Activated T-cell treated with anti-CD3 and anti-CD28 coated beads for 1 hour (primary cell): ENCODE measurements at places on chromosomes 6 and 20.

DNA sequence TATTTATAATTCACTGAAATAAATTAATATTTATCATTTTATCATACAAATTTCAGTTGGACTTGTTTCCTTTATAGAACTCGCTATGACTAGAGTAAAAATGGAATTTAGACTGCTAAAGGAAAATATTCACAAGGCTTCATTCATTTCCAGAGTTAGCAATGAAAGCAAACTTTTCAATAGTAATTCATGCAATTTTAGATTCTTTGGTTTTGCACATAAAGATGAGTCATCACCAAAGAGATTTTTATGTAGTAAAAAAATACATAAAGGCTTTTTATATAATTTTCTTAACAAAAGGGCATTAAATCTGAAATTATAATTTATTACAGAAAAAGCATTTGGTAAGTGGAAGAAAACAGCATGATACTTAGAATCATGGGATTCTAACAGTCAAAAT lies 37.2 kb upstream of the STXBP5 start:
- DNase-seq, result no peak

GRCh38 chr20:34344238-34344637 lies 18.8 kb upstream of the ITCH start:
- DNase-seq, result no peak

DNA sequence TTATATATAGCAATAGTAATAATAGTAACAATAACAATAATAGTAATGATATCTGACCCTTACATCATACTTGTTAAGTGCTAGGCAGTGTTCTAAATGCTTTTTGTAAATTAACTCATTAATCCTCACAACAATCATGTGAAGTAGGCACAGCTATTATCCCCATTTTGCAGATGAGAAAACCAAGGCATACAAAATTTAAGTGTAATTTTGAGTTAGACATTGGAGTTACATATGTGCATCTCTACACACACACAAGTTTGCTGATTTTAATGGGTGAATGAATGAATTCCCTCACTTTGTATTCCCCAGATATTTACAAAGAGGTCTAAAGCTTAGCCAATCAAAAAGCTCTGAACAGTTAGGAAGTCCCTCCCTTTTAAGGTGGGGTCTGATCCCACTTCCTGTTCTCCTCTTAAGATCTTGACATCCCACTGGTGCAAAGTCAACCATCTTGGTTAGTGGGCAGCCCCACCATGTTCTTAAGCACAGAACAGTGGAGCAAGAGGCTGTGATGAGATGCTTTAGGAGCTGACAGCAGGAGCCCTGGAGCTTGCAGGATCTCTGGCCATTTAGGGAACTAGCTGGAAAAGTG lies 85.3 kb upstream of the FOXP4 start:
- DNase-seq, result no peak

DNA sequence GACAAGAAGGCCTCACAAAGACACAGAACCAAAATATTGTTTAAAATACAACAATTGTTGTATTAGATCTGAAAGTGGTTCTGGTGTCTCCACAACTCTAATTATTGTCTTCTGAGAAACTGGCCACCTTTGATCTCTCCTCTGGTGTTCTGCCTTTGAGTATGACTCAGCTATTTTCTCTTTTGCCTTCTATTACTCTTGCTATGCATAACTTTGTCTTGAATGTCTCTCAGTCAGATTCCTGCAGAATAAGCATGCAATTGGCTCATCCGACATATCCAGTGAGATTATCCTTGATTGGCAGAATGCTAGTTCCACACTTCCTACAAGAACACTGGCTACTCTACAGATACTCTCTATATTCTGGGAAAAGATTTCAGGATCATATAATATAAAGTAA lies 14.3 kb upstream of the EPM2A start:
- DNase-seq, result no peak

GRCh38 chr6:22146678-22146930 lies 150.2 kb downstream of the PRL start:
- DNase-seq, result no peak

- no peak for DNase-seq
Observed at GRCh38 chr6:92479831-92480230, 939.5 kb downstream of the EPHA7 start.

- DNase-seq, result no peak
Observed at GRCh38 chr6:63816982-63817436, 181.4 kb downstream of the PHF3 start.

DNA sequence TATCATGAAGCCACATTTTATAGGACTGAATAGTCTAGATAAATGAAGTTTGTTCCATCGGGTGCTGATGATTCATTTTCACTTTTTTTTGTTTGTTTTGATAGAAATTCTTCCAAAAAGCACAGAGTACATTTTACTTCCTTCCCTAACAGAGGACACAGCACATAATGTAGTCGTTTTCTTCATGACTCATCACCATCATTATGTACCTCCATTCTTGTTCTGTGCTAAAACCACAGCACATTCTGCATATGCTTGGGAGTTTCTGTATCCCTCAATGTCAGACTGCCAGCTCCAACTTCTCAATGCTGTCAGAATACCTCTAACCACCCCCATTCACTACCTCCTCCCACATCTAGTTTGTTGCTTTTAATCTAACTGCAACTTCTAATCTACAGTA lies 1004.9 kb upstream of the ADGRB3 start:
- DNase-seq, result no peak

GRCh38 chr6:116369540-116369939 lies 1.2 kb upstream of the DSE start:
- no peak for DNase-seq

DNA sequence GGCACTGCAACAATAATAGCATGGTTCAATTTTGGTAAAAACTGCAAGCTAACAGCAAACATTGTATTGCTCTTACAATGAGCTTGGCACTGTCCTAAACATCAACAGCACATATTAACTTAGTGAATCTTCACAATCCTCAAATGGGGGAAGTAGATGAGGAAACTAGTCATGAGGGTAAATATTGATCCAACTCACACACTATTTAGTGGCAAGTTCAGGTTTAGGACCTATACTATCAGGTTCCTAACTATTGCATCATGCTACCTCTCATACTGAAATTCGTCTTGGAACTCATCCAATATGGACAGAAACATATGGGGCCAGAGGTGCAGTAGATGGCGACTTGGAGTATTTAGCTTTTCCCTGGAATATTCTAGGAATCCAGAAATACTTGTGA lies 34.2 kb downstream of the FKBP1C start:
- DNase-seq, result no peak

- DNase-seq, result peak; percentile 55
Observed at GRCh38 chr20:5788385-5788895, 38.2 kb downstream of the SHLD1 start.

DNA sequence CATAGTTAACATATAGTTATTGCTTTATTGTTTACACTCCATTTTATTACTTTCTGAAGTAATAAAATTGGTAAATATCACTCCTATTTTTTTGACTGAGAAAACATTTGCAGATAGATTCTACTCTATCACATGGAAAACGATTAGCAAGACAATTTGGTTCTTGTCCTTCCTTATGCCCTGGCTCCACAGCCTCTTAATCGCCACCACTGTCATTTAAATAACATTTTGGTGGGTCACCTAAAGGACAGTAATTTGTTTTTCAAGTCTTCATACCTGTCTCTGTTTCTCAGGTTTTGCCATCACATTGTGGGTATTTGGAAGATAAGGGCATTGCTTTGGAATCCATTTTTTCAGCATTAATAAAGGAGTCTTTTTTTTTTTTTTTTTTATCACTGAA lies 521.5 kb upstream of the IRAK1BP1 start:
- DNase-seq, result no peak

DNA sequence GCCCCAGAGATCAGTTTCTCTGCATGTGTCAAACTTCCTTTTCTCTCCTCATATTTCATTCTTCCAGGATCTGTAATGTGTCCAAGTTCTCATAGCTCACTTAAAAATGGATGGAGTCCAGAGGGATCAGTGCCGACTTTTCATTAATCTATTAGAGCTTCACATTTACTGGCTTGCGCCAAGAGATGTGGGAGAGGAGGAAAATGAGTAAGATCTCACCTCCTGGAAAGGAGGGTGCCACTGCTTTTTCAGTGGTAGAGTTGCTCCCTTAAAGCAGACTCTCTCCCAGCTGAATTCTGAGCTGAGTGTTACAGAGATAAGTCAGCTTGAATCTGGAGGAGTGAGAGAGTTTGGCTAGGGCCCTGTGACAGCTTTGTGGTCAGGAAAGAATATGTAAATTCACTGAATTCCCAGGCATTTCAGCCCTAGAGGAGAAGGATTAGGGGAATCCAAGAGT lies 175.9 kb downstream of the SOX4 start:
- no peak for DNase-seq

GRCh38 chr6:128319157-128319556 lies 201.2 kb downstream of the PTPRK start:
- DNase-seq, result no peak

GRCh38 chr20:33554914-33555420 lies 65.1 kb downstream of the CBFA2T2 start:
- DNase-seq, result peak; percentile 6

DNA sequence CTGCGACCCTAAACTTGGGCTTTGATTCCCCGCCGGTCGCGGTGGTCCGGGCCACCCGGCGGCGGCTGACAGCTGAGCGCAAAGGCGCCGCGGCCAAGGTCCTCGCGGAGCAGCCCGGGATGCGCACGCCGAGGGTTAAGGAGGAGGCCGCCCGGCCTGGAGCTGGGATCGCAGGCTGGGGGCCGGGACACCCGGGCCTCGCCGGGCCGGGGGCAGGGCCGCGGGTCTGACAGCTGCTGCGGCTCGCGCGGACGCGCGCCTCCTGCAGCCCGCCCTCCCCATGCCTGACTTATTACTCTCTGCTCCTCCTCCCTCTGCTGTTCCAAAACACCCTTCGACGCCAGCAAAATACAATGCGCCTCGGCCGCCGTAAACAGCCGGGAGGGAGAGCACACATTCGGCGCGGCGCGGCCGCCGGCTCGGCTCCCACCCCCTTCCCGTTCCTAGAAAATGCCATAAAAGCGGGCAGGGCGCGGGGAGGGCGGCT lies 746 bp downstream of the BACH2 start:
- DNase-seq, result peak; percentile 52

DNA sequence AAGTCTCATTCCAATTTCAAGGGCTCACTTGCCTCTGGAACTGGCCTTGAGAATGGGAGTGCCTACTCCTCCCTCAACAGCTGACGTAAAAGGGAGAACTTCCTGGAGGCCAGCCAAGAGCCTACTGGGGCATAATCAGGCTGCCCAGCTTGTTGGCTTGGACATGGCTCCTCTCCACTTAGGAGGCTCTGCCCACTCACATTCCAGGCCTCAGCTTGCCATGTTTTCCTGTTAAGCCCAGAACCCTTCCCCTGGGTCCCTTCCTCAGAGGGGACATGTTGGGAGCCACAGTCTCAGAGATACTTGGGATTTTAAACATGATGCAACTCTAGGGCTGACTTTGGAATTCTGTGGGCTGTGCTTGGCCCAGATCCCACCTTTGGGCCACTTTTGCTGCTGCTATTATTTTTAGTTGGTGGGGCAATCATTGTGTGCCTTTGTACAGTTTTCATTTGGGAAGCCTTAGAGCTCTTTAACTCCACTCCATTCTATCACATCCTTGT lies 31.5 kb upstream of the ADTRP start:
- no peak for DNase-seq

DNA sequence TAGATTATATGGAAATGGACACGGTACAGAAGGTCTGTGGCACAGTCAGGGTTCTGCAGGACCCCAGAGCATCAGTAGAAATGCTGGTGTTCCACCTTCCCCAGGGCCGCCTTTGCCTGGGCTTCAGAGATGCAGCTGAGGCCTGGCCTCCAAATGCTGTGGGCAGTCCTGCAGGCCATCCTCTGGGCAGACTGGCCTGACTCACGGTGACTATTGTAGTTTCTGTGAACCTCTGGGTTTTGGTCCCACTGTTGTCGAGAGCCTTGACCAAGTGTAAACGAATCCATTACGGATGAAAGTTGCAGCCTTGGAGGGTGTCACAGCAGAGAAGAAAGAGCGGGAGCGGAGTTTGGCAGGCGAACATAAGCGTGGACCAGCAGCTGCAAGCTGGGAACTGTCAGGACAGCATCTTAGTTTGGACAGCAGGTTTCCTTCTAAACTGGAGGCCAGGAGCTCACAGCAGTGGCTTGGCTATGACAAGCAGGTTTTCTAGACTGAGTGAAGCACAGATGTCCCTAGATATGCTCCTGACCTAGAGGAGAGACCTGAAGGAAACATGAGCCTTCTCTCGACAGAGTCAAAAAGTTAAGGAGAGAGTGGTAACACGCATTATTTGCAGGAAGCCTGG lies 46.2 kb upstream of the BCLAF1 start:
- DNase-seq, result no peak

GRCh38 chr6:36285797-36286196 lies 15.9 kb downstream of the PNPLA1 start:
- DNase-seq, result no peak

DNA sequence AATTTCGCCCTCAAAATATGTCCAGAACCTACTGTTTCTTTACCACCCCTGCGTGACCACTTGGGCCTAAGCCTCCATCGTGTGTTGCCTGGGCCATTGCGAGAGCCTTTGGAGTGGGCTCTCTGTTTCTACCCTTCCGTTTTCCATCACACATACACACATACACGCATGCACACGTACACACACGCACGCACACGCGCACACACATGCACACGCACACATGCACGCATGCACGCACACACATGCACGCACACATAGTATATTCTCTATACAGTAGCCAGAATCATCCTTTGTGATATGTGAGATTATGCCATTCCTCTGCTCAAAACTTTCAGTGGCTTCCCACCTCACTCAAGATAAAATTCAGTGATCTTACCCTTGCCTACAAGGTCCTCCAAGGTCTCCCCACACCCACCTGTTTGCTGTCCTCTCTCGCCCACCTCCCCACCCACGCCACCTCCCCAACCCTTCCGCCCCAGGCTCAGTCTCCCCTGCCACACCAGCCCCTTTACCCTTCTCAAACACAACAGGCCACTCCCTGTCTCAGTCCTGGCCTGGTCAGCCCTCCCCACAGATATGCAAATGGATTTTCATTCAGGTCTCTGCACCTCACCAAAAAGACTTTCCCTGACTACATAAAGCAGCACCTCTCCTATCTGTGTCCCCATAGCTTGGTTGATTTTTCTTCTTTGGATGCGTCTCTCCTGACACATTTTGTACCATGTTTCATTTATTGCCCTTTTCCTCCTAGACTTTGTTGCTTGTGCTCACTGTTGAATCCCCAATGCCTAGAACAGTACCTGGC lies 559.6 kb downstream of the CD83 start:
- no peak for DNase-seq

GRCh38 chr6:52233975-52234823 lies 10.1 kb downstream of the IL17F start:
- DNase-seq, result no peak

DNA sequence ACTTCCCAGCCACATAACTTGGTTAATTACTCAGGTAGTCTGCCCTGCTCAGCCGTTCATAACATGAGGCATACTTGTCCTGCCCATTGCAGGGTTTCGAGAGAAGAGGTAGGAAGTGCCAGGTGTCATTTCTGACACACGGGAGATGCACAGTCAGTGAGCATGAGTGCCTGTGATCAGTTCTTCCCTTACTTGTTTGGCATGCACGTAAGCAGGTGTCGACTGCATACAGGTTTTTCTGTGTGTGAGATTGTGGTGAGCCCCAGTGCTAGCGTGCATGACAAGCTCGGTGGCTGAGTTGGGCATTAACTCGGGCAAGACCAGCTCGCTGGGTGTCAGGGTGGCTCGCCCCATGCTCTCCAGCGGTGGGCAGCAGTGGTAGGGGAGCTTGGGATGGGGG lies 51.2 kb upstream of the SLC22A1 start:
- no peak for DNase-seq

GRCh38 chr20:673603-674001 lies 2.0 kb downstream of the SCRT2 start:
- DNase-seq, result no peak

- no peak for DNase-seq
Observed at GRCh38 chr6:122871079-122871478, 82.0 kb downstream of the SMPDL3A start.
